ENCODE measurements at places on chromosomes 13 and 19.

DNA sequence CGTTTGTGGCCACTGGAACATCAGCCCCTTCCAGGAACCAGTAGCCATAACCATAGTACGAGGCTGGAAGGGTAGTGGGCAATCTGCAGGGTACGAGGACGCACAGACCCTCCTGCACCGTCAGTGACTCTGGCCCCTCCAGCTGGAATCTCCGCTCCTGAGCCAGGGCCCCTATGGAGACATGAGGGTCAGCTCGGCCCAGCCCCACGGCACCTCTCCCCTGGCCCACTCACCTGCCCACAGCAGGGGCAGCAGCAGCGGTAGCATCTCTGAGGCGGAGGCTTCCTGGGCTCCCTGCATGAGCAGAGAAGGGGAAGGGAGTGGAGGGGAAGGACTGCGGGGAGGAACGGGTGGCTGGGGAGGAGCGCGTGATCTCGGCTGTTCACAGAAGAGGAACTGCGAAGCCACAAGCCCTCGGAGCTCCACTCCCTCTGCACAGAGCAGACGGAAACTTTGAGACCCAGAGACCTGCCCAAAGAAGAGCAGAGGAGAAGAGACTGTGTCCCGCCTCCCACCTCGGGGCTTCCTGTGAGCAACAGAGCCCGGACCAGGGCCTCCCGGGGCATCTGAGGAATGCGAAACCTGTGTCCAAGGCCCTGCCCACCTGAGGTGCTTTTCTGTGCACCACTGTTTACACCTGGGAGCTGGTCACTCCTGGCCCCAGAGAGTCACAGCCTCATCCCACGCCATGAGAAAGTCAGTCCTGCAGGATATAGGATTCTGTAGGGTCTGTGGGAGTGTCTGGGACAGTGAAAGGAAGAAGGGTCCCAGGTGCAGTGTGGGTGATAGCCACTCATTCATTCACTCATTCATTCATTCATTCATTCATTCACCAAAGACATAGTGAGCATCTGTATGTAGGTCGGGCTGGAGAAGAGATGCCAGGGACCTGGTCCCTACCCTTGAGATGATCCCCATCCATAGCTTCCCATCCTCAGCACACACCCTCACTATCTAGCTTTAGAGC lies at the start of gene SIGLEC6:
Gene SIGLEC6, minus strand, starts transcription at position 322 of the 967 bp plus-strand sequence. Its CDS starts 22 bp downstream, at position 300.
- no peak for DNase-seq

DNA sequence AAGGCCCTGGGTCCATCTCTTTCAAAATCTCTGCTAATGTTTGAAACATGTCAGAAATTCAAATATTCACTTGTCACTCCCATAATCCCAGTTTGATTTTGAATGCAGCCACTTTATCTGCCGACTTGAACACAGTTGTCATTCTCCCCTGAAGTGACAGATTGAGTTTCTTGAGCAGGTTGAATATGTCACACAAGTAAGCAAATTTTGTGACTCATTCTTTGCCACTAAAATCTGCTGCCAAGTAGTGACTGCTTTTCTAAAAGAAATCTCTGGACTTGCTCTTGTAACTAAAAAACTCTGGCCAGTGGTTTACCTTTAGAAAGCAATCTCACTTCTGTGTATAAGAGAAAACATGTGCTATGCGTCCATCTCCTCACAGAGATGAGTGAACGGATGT lies 357.1 kb downstream of the LMO7 start:
- DNase-seq = no peak

GRCh38 chr19:17311455-17312188 lies 2.3 kb downstream of the DDA1 start:
- no peak for DNase-seq

GRCh38 chr19:42272989-42273406 lies 3.9 kb downstream of the CIC start:
- no peak for DNase-seq

- no peak for DNase-seq
Measured at GRCh38 chr13:36030670-36031331, 100.4 kb downstream of the DCLK1 start.

DNA sequence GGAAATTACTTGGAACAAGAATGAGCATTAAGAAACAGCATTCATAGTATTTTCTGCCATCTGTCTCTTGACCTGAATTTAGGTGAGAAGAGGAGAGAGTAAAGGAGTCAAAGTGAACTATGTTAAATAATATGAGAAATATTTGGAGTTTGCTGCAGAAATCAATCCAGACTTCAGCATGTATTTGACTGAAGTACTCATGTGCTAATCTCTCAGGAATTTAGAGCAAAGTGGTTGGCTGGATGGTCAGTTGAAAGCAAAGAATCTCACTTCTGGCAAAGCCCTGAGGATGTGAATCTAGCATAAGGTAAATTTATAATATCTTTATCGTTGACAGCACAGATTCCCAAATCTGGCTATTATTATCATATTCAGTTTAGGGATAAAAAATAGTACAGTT lies 394.3 kb downstream of the PCDH17 start:
- no peak for DNase-seq

- no peak for DNase-seq
Measured at GRCh38 chr13:72823081-72823480, 41.1 kb downstream of the PIBF1 start.

DNA sequence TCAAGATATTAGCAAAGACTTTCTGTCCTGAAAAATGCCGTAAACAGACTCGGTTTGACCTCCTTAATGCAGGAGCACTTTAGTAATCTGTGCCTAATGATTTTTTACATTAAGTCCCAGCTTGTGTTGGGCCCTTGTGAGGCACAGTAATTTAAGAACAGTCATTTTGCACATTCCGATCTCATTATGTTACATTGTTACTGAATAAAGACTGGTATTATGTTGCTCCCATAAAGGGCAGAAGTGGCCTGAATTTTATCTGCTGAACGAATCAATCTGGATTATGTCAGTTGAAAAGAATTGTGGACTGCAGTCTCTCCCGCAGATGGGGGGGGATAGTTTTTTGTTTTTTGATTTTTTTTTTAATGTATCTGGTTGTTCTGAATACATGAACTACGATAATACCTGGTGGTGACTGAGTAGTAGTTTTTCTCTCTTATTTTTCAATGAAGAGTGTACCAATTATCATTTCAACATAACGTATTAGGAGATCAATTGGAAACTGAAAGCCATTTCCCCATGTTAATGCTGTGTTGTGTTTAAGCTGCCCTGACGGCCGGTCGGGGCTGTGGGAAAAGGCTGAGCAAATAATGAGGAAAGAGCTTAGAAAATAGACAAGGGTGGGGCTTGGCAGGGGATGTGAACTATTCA lies 290.2 kb downstream of the ZNF536 start:
- DNase-seq = no peak

DNA sequence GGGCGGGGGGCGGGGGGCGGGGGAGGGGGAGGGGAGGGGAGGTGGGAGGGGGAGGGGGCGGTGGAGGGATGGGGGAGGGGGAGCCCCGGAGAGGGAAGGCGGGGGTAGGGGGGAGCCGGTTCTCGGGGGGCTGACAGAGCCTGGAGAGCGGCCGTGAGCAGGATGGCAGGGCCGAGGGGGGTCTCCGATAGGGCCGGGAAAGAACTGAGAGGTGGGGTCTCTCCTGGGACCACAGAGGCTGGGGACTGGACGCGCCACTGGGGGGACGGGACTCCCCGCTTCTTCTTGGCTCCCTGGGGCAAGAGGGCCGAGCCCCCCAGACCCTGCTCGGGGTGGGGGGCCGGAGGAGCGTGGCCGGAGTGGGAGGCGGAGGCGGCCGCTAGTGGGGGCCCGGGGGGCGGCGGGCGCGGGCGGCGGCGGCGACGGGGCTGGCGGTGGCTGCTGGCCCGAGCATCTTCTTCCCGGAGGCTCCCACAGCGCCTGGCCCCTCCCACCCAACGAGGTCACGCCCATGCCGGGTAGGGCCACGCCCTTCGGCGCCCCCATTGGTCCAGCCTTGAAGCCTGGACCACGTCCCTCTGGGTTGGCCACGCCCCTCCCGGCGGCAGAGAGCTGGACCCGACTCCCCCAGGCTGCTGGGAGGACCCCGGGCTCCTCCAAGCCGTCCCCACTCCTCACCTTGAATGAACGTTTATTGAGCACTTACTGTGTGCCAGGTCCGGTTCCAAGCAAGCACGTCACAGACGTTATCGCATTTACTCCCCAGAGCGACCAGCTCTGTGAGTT lies at the start of gene NOVA2:
Gene NOVA2, minus strand, starts transcription at position 313 of the 786 bp plus-strand sequence. CDS start 514 bp downstream, outside the sequence.
- DNase-seq = peak; percentile 96

- no peak for DNase-seq
Measured at GRCh38 chr13:24075137-24075975, 85.2 kb upstream of the SPATA13 start.

GRCh38 chr13:71242201-71242600 lies 624.8 kb downstream of the DACH1 start:
- no peak for DNase-seq

DNA sequence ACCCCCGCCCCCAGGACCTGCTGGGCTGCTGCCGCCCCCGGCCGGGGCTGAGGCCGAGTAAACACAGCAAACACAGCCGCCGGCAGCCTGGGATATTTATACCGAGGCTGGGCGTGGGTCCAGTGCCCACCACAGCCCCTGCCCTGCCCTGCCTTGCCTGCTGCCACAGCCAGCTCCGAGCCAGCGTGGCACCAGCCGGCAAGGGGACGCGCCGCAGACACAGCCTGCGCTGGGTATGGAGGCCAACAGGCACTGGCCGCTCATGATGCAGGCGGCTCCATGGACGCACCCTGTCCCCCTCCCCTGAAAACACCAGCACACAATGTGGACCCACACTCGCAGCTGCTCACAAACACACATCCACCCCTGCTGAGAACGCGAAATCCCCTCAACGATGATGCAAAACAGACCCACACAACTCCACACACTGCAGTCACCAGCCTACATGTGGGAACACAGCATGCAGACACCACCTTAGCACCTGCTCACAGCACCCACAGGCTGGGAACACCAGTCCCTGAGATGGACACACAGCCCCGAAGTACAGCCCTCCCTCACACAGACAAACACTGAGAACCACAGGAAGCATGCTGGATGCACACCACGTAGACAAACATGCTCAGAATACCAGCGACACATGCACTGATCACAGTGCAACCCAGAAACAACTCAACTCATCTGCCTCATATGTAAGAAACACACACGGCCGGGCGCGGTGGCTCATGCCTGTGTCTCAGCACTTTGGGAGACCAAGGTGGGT lies 16.2 kb downstream of the CCDC97 start:
- DNase-seq = no peak

GRCh38 chr19:15740785-15741184 lies 3.0 kb downstream of the OR10H3 start:
- DNase-seq = no peak

- no peak for DNase-seq
Measured at GRCh38 chr19:47719047-47719859, 6.0 kb downstream of the EHD2 start.

DNA sequence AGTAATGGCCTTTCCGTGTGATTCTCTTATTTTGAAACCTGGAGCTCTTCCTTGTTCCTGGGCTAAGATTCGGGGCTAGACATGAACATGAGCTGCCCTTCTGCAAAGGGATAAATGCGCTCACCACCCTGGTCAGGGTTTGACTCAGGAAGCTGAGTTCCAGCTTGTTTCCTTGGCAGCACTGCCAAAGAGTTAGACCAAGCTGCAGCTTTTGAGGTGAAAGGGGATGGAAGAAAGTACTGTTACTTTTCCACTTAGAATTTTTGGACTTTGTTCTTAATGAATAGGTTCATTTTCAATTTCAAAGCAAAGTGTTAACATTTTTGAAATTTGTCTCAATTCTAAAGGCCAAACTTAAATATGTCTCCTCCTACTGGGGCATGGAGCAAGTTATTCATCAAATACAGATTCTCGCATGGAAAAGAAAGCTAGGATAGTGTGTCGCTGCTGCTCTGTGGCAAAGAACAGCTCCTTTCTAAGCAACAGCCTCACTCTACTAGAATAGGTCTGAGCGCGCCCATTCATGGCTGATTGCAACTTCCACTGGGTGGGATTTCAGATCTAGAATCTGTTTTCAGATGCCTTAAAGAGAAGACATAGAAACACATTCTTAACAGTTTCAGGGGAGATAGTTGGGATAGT lies 2.2 kb downstream of the RGCC start:
- no peak for DNase-seq

GRCh38 chr13:19632915-19633478 lies 462 bp upstream of the MPHOSPH8 start:
- no peak for DNase-seq

GRCh38 chr19:18765224-18765623 lies 25.9 kb downstream of the COMP start:
- no peak for DNase-seq

DNA sequence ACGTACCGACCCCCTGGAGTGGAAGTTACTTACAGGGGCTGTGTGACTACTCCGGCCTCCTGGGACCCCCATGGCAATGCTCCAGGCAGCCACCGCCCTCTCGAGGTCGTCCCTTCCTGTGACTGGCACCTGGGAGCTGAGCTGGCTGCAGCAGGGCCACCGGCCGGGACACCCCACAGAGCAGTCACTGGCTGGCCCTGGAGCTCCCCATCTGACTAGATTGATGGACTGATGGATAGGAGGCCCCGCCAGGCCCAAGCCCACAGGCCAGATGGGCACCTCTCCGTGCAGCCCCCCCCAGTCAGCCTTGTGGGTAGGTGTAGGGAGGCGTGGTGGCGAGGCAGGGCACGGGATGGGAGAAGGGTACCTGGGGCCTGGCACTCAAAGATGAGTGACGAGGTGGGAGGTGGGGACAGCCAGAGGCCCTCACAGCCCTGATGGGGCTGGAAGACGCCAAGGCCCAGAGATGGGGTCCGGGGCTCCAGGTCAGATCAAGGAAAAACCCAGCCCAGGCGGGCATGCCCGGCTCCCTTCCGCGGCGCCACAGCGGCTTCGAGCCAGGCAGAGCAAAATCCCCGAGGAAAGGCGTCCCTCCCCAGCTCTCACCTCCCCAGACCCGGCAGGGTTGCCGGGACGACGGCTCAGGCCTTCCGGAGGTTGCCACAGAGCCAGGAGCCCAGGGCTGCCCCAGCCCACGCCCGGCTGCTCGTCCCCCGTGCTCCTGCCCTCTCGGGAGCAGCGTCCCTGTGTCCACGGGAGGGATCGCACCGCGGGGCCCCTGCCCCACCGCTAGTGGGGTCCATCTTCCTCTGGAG lies 8.4 kb downstream of the SLC39A3 start:
- no peak for DNase-seq

DNA sequence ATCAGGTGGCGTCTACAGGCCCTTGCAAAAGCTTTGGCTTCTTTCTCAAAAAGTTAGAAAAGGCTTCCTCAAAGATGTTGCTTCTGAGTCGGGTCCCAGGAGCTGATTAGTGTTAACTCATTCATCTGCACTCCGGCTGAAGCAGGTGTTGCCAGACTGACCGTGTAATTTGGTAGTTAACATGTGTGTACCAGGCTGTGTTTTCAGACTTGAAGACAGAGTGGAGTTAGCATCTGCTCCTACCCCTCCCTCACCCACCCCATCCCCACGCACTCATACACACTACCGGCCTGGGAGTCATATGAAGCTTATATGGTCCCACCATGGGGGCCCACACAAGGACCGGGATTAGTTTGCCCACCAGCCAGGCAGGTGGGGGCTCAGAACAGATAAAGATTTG lies 111.5 kb downstream of the DNAJC15 start:
- DNase-seq = no peak

GRCh38 chr13:92224825-92225224 lies 826.4 kb downstream of the GPC5 start:
- DNase-seq = no peak

DNA sequence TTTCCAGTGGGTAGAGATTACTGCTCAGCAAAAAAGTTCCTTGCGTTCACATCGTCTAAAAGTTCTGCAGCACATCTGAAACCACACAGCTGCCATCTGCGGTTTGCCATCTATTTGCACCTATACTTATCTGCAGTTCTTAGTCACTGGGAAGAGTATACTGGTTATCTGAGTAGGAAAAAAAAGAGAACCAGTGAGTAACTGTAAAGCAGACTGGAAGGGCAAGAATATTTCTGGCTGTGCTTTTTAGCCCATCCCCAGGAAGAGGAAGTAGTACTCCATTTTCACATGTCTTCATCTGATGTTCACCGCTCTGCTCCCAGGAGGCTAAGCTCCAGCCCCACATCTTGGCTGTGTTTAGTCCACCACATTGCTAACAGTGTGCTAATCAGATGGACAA lies 35.6 kb downstream of the EFNB2 start:
- no peak for DNase-seq
